Activated T-helper 1 cell treated with Interleukin-2 at 50 U/mL for 16 hours (primary cell): ENCODE measurements at places on chromosomes 3 and 15.
A peak's percentile ranks its signal among the peaks of the same experiment; 100 is the strongest.

GRCh38 chr3:69143612-69144011, 21.2 kb upstream of the LMOD3 start:
- no peak for DNase-seq

DNA sequence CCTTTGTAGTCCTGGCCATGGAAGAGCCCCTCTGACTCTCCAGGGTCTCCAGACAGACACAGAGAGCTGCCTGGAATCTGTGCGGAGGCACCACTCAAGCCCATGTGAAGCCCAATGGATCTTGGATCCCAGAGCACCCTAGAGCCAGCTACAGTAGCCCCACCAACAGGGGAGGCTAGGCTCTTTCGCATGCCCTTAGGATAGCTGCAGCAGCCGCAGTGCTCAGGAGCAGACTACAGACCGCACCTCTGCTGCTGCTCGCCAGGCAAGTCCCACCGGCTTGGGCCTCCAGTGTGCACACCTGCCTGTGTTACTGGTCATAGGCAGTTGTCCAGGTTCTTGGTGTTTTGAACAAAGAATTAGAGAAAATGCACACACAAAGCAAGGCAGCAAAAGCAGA, 131.6 kb downstream of the SPATA16 start:
- DNase-seq: no peak

DNA sequence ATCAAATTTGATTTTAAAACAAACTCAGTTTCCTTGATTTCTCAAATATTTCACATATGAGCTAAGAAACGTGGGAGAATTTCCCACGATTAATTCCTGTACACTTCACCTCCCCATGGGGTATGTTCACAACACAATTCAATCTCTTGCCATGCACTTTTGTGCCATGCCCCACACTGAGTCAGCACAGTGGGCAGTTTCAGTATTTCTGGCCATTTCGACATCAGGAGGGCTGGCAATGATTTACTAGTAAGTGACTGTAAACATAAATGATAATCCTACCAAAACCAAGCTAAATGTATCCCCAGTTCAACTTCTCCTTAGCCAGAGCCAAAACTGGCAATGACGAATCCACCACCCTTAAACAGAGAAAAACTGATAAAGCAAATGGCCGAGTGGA, 293.6 kb downstream of the FGF12 start:
- no peak for DNase-seq

DNA sequence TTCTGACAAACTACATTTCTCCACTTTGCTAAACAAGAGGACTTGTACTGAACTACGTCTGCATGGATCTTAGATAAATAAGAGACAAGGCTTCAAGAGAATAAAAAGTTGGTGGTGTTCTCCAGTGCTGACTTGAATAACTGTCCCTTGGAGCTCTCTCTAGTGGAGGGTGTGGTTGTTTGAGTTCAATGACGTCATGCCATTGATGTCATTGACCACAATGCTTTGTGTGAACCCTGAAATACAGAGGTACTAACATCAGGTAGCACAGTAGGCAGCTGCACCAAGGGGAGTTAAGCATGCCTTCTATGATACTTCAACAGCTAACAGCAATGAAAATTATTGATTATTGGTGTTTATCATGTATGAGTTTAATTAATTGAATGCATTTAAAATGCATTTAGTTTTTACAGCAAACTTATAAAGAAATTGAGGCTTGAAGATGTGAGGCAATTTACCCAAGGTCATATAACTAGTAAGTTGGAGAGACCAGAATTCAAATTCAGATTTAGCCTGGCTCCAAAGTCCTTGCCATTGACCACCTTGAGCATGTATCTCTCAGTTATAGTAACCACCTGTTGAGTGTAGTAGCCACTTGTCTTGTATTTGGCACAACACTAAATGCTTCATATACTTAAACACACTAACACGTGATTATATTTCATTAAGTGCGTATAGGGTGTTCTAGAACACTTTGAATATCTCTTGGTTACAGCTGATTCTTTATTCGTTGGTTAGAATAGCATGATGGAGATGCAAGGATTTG, 126.0 kb upstream of the ANKRD28 start:
- DNase-seq: no peak

GRCh38 chr3:168091941-168092340, 3.8 kb downstream of the GOLIM4 start:
- DNase-seq: no peak

DNA sequence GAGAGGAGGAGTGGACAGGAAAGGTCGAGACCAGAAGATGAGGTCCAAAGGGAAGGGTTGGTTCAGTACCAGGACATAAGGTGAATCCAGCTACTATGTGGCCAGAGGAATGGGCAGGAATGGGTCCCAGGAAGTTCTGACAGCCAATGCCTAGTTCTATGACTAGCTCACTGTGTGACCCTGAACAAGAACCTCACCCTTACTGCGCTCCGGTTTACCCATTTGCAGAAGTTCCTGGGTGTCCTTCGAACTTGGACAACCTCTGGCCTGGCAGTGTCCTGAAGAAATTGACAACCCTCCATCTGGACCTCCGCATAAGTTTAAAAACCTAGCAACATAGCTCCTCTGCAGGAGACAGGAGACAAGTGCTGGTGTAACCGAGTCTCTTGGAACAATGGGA, 12.2 kb upstream of the PSTPIP1 start:
- no peak for DNase-seq

DNA sequence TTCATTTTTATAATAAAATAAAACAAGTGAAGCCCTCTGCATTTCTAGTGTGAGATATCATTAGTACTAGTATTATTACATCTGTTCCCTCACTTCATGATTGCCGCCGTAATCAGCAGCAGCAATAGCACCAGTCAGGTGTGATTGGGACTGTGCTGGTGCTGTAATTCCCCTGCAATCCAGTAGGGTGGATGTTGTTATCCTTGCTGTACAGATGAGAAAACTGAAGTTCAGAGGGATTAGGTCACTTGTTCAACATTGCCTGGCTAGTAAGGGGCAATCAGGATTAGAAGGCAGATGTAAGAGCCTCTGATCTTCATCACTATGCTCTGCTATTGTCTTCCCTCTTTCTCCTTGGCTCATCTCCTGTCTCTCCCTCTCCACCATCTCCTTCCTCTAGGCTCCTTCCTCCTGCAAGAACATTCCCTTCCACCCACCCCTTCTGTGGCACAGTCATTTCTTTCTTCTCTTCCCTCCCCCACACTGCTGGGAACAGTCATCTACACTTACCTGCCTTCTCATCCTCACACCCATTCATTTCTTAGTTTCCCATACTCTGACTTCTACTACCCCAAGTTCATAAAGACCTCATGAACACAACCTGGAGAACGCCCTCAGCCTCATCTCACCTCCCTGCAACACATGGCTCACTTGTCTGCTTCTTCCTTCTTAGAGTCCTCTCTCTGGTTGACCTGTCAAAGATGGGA, 29.7 kb downstream of the CRYGS start:
- DNase-seq: no peak

GRCh38 chr15:51935466-51936104, 36.0 kb downstream of the LEO1 start:
- no peak for DNase-seq

DNA sequence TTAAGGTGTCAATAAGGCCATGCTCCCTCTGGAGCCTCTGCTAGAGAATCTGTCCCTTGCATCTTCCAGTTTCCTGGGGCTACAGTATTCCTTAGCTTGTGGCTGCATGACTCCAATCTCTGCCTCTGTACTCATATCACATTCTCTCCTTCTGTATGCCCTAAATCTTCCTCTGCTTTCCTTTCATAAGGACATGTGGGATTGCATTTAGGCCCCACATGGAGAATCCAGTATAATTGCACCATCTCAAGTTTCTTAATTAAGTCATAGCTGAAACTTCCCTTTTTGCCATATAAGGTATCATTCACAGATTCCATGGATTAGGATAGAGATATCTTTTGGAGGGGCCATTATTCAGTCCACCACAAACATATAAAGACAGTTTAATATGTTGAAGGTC, 409.8 kb upstream of the TMCO5A start:
- no peak for DNase-seq

DNA sequence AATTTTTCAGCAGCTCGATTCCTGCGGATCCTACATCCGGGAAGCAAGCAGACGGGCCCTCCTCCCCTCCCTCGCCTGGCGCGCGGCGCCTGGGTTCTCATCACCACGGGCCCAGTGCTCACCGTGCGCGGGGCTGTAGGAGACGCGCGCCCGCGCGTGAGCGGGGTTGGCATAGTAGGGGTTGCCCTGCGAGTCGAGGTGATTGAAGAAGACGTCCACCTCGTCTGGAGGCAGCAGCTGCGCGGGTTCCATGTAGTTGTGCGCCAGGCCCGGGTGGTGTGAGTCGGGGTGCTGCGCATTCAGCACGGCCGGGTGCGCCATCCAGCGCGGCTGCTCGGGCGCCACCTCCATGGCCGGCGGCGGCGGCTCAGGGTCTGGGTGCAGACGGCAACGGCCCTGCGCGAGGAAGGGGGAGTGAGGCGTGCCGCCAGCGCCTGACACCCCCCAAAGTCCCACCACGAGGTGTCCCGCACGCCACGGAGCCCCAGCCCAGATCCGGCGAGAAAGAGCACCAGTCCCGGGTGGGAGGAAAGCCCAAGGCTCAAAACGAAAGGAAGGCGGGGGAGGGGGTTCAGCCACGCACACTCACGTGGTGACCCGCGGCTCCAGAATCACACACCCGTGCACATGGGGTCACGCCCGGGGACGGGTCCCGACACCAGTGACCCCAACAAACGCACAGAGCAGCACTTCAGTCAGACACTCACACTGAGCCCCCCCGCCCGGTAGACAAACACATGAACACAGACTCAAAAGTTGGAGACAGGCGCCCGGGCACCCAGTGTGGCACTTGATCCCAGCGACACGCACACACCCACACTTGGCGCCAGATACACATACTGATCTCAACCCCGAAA, 6.1 kb downstream of the GATA2 start:
- no peak for DNase-seq

GRCh38 chr15:29904757-29905417, 82.6 kb upstream of the TJP1 start:
- DNase-seq: no peak

- no peak for DNase-seq
Observed at GRCh38 chr15:39096608-39097205, 484.2 kb upstream of the THBS1 start.

GRCh38 chr3:72265256-72266015, 480.5 kb upstream of the PROK2 start:
- DNase-seq: no peak

- DNase-seq: no peak
Observed at GRCh38 chr15:78206326-78207109, 27.8 kb downstream of the ACSBG1 start.

DNA sequence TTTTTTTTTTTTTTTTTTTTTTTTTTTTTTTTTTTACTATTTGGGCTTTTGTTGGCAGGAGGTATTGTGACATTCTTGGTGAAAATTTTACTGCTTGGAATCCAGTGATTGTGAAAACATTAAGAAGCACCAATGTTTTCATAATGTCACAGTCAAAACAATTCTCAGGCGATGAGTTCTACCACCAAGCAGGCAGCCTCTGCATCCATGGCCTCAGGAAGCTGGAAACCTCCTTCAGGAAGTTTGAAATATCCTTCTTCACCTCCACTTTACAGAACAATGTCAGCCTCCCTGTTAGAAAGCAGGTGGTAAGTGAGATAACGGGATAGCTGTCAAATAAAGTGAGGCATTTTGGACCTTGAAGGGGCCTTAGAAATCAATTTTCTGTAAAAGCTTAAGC, 98.3 kb downstream of the MEX3B start:
- DNase-seq: no peak

GRCh38 chr3:188749010-188749617, 422.7 kb upstream of the TPRG1 start:
- peak; percentile 7 for DNase-seq

GRCh38 chr3:185629554-185630181, 43.6 kb downstream of the SENP2 start:
- DNase-seq: no peak

GRCh38 chr3:72078676-72079368, 293.9 kb upstream of the PROK2 start:
- DNase-seq: no peak

- no peak for DNase-seq
Observed at GRCh38 chr15:60326824-60327654, 70.7 kb downstream of the ANXA2 start.

DNA sequence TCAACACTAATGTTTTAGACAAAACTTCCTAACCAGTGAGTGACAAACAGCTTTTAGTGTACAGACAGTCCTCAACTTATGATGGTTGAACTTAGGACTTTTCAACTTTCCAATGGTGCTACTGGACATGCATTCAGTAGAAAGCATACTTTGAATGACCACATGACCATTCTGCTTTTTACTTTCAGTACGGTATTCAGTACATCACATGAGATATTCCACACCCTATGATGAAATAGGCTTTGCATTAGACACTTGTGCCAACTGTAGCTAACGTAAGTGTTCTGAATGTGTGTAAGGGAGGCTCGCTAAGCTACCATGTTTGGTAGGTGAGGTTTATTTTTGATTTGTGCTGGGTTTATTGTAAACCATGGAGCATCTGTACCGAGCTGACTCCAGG, 113.7 kb downstream of the WNT7A start:
- no peak for DNase-seq

GRCh38 chr15:39598186-39598850, 17.4 kb downstream of the THBS1 start:
- no peak for DNase-seq

- no peak for DNase-seq
Observed at GRCh38 chr15:58486564-58486963, 54.8 kb downstream of the LIPC start.

DNA sequence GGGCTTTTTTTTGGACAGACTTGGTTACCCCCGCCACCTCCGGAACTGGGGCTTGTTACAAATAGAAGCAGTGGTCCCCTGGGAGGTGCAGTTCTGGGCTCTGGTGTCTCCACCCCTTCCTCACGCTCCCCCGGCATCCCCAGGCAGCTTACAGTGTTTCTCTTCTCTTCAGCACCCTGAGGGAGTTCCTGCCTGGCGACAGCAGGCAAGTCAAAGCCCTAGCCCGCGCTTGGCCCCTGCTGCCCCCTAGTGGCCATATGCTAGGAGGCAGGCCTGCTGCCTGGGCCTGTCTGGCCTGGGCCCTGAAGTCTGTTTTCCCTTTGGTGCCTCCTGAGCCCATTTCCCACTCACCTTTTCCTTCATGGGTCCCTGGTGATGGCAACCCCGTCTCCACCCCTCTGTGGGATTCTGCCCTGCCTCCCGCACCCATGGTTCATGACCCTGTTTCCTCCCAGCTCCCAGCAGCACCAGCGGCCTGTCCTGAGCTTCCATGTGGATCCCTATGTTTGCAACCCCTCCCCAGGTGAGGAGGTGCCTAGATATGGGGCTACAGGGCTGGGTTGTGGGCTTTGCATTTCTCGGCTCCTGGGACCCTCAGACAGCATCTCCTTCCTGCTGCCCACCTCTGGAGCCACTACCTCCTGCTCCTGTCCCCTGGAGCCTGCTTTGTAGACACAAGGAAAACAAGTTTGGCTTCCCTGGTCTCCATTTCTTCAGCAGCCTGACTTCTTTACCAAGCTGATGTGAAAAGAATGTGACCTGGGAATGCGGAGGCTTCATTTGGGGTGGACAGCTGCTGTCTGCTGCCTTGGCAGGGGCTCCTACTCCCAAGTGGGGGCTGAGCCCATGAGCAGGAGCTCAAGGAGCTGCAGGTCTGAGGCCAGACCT, 2.2 kb downstream of the SNX22 start:
- peak; percentile 82 for DNase-seq
